ENCODE measurements at places on chromosomes 11 and 22. TPM values are rescaled to one million over a fixed set of nuclear protein-coding genes. Genes with fewer than 3 reads are reported as not detected.

Gene SLC25A22
- polyA plus RNA-seq: 14.5 TPM

Gene NFAM1
- 1.1 TPM for polyA plus RNA-seq

- DNase-seq: no peak
Measured at GRCh38 chr11:31645747-31646146, 136.2 kb downstream of the ELP4 start.

DNA sequence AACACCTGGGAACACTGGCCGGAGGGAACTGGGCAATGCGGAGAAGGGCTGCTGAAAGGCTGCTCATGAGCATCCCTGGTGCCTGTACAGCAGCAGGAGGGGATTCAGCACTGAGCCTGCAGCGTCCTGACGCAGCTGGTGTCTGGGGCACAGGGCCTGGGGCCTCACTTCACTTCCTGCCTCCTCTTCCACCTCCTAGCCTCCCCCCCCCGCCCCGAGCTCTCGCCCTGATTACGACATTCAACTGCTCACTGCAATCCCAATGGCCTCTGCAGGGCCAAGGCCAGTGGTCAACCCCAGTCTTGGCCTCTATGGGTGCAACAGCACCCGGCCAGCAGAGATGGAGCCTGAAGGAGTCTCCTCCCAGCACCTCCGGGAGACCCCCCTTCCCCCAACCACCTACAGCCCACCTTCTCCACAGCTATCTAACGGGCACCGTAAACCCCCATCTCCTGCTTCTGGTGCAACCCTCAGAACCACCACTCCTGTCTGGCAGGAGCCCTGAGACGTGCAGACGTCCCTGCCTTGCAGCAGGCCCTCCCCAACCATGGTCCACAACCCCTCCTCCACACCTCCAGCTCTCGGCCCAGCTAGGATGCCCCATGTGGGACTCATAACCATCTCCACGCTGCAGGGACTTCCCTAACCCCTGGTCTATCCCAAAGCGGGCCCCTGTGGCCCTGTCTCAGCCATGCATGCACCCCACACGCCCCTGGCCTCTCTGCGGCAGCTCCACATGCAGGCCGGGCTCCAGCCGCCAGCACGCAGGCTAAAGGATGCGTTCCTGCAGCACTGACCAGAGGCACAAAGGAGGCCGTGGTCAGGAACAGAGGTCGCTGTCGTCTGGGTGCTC, 38.2 kb downstream of the BRD1 start:
- DNase-seq: no peak

DNA sequence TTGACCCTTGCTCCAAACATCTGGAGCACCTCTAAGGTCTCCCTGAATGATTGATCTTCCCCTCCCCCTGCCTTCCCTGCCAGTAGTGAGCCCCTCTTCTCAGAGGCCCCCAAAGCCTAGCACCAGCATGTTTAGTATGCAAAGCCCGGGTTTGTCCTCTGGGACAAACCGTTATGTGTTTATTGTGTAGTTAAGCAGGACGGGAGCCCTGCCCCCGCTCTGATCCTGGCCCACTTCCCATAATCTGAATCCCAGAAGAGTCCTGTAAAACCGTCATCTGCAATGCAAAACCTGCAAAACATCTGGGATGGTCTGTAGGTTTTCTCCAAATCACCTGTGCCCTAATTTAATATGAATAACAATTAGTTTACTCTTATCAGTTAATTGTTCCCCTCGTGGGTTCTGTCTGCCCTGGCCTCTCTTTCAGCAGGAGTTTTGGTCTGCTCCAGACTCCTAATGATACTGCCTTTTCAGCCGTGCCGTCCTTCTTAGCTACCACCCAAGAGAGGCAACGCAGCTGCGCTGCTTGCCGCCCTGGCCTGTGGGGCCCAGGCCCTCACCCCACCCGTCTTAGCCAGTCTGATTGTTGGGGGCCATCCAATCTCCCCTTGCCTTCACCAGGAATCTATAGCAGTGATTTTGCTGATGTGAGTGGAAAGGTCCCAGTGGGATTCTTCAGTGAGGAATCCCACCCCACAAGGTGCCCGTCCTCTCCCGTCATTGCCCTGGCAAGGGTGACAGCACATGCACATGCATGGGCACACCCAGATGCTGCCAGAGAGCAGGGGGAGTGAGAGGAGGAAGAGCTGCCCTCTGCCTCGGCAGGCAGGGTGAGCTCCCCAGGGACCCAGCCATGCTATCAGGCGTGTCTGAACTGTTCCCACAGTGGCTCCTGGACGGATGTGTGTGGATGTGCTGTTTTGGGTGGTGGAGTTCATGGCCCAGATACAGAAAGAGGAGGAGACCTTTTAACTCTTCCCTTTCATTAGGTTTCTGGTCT, 3.0 kb upstream of the B3GAT1 start:
- no peak for DNase-seq

DNA sequence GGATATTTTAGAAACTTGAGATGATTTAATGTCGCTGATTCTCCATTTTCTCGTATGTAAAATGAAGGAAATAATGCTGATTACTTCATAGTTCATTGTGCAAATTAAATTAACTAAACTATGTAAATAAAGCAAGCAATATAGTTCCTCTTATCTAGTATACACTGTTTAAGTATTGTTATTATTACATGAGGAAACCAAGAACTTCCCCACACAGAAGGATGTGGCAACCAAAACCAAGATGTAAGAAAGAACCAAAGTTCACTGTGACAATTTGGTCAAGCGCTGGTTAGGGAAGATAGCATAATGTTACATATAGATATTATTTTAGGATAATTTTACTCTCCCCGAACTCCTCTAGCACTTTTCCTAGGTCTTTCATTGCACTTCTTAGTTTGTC, 103.2 kb downstream of the XKR3 start:
- DNase-seq: no peak

DNA sequence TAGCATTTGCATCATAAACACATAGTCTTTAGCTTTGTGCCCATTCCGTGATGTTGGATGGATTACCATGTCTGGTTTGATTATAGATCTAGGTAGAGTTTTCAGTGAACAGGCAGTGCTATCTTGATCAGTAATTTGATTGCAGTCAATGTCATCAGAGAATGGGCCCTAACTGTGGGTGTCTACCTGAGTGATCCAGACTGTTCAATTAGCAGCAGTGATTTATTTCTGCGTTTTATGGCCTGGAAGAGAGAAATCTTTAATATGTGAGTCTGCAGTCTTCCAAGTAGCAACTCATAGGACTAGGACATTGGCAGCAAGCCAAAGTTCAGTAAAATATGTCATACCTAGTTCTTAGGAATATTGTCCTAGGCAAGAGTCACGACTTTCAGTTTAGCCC, 80.3 kb downstream of the CASP12 start:
- no peak for DNase-seq

- DNase-seq: no peak
Measured at GRCh38 chr11:122202951-122203456, 87.0 kb upstream of the BLID start.

DNA sequence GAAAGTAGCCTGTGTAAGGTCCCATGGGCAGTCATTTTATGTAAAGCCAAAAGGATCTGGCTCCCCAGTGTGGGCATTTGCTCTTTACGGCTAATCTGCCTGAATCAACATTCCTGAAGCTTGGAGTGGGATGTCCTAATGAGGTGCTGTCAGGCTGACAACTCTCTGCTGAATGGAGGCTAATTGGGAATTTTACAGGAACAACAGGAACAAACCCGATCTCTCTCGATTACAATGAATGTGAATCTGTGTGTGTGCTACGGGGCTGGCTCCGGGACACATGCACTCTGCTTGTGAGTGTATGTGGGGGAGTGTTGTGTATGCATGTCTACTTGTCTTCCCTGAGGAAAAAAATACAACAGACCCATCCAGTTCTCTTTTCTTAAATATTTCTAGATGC, 415.2 kb downstream of the TENM4 start:
- DNase-seq: no peak

- no peak for DNase-seq
Measured at GRCh38 chr22:32824531-32825312, 23.2 kb downstream of the TIMP3 start.
